ENCODE measurements at places on chromosomes 11 and 22. TPM values are rescaled to one million over a fixed set of nuclear protein-coding genes. Genes with fewer than 3 reads are reported as not detected.

The SAA4 gene
- not detected for total RNA-seq

The MRGPRX1 gene
- not detected for total RNA-seq

The GDPD5 gene
- total RNA-seq, result 7.7 TPM

The OR52I2 gene
- total RNA-seq, result not detected

The DMC1 gene
- total RNA-seq, result 0.46 TPM

The CARD16 gene
- total RNA-seq, result 9.2 TPM

The C22orf15 gene
- not detected for total RNA-seq
